ENCODE measurements at places on chromosomes 1 and 21.

- DNase-seq = no peak
Observed at GRCh38 chr1:228827019-228827418, 91.7 kb downstream of the RHOU start.

GRCh38 chr1:187157552-187157951 lies 328.8 kb downstream of the PLA2G4A start:
- DNase-seq = no peak

DNA sequence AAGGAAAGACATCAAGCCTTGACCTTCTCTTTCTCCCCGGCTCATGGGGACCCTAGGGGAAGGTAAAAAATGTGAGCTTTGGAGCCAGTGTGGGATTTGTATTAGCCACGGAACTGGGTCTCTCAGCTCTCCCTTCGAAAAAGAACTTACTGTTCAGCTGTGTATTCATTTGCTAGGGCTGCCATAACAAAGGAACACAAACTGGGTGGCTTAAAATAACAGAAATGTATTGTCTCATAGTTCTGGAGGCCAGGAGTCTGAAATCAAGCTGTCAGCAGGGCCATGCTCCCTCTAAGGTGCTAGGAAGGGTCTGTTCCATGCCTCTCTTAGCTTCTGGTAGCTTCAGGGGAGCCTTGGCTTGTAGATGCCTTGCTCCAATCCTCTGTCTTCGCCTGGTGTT lies 83.5 kb upstream of the SLC2A1 start:
- no peak for DNase-seq

DNA sequence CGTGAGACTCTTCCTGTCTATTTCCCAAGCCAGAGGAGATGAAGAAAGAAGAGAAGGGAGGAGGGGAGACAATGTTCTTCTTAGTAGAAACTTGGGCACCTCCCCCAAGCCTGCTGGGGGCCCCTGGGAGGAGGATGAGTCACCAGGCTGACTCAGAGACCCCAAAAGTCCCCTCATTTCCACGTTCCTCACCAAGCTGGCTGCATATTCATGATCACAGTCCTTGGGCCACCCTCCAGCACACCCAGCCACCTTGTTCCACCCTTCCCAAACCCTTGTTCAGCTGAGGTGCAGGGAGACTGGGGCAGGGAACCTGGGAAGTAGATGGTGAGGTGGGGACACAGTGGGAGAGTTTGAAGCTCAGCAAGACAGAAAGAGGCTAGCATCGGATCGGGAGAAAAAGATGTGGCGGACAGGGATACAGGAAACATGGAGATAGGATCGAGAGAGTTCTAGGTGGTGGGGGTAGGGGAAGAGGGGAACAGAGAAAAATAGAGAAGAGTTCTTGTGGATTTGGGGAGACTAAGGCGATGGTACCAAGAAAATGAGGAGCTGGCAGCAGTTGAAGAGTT lies 712 bp downstream of the RAB13 start:
- peak; percentile 39 for DNase-seq

DNA sequence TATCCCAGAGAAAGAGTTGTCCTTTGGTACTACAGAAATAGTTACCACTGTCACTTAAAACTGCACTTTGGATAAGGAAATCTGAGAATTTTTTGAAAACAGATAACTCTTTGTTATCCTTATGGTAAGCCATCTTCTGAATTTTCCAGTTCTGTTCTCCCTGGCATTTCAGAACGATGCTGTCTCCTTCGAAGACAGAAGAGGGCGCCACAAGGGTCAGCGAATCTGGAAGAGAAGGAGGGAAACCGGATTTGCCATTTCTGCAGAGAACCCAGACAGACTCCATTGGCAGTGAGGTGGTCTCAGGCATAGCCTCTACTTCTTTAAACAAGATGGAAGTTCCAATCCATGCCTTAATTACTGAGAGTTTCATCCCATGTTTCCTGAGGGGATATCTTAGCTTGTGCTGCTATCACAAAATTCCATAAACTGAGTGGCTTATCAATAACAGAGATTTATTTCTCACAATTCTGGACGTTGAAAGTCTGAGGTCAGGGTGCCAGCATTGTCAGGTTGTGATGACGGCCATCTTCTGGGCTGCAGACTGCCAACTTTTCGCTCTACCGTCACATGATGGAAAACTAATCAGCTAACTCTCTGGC lies 6.4 kb downstream of the FCRL2 start:
- no peak for DNase-seq

GRCh38 chr1:167092653-167093052 lies 1.2 kb upstream of the STYXL2 start:
- no peak for DNase-seq

DNA sequence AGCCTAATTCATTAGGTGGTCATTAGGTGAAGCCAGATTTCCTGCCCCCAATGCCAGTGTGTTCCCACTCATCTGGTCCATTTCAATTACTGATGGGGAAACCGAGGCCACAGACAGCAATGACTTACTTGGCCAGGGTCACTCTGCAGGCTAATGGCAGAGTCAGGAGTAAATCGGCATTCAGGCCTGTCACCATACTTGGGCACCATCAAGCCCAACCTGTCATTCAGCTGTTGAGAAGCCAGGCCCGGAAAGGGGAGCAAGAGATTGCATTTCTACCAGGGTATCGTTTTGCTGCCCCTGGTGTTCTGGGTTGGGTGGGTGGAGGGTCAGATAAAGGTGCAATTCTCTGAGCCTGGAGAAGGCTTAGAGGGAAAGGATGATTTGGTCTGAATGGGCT lies 8.0 kb upstream of the TMEM61 start:
- DNase-seq = no peak

- peak; percentile 55 for DNase-seq
Observed at GRCh38 chr1:205344066-205344928, 12.4 kb downstream of the KLHDC8A start.

GRCh38 chr1:3557366-3557765 lies 53.9 kb downstream of the MEGF6 start:
- no peak for DNase-seq

DNA sequence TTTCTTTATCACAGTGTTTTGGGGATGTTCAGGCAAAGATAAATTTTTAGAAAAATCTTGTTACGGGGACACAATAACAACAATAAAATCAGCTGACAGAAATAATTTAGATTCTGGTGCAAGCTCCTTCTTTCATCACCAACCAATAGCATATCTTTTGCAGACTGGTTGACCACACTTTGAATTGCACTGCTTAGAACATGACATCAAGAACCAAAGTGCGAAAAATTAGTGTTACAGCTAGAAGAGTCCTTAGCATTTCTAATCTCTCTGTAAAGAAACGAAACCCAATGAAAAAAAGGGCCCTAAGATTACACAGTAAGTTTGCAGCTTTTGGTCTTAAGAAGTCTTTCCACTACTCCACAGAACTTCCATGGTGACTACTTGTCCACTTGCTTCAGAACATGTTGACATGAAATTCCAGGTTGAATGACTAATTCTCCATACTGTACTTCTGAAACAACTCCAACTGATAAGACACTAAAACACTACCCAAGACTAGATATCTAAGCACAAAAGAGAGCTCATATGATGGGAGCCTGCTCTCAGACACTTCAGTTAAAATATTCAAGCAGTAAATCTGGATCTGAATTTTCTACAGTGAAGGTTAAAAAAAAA lies 31.3 kb downstream of the XKR8 start:
- DNase-seq = no peak

GRCh38 chr1:171252482-171252881 lies 4.2 kb downstream of the FMO1 start:
- no peak for DNase-seq

- no peak for DNase-seq
Observed at GRCh38 chr21:41255190-41255589, 61.4 kb upstream of the FAM3B start.

GRCh38 chr1:107953556-107953955 lies 11.4 kb downstream of the VAV3 start:
- DNase-seq = no peak

GRCh38 chr1:99975529-99975928 lies 5.7 kb downstream of the SLC35A3 start:
- no peak for DNase-seq

Data from activated naive CD4-positive, alpha-beta T cell treated with Interleukin-2 at 50 U/mL for 16 hours (primary cell).